ENCODE measurements at places on chromosomes 3 and 15. TPM values are rescaled to one million over a fixed set of nuclear protein-coding genes. Genes with fewer than 3 reads are reported as not detected.

DNA sequence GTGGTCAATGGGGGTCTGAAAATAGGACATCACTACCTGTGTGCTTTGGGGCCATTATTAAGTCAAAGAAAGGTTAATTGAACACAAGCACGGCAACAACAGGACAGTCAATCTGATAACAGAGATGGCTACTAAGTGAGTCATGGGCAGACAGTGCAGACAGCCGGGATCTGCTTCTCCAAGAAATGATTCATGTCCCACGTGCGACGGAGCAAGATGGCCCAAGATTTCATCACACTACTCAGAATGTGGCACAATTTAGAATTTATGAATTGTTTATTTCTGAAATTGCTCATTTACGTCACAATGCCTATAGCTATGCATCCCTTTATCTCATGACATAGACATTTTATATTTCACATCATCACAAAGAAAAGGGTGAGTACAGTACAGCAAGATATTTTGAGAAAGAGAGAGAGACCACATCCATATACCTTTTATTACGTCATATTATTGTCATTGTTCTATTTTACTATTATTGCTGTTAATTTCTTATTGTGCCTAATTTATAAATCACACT lies 770.6 kb upstream of the NR2F2 start:
- DNase-seq = no peak

DNA sequence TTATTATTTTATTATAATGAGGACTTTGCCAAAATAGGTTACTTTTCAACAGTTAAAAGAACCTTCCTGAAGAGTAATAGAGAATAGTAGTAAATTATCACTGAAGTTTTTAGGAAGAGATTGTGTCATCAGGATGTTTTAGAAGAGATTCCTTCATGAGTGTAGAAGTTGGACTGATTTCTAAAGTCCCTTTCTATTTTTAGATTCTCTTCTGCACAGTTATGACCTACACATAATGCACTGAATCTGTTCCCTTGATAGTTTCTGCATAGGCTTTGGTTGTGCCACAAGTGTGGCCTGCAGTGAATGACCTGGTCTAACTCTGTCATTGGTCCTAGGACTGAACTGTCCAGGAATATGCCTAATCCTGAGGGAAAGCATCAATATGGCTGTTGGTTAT lies 23.9 kb downstream of the SLC35A5 start:
- no peak for DNase-seq

The SENP8 gene
- total RNA-seq = 2.6 TPM

The SLC2A2 gene
- total RNA-seq = not detected

All from transverse colon (tissue), 4 donors.